ENCODE measurements at places on chromosomes 1 and 21.

- DNase-seq = no peak
Measured at GRCh38 chr1:116326486-116326885, 46.6 kb upstream of the ATP1A1 start.

DNA sequence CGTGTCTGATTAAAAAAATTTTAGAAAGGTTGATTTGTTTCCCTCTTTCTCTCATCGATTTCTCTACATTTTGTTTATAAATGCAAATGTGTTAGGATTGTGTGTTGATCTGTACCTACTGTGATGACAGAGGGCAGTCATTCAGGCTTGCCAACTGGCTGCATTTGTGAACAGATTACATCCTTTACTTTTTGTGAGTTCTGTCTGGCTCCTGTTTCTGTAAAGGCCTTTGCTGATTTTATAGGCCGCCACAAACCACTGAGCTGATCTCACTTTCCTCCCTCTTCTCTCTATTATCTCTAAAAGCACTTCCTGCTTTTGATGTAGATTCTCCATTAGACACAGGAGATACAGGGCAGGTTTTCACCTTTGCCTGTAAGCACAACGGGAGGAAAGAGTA, 106.8 kb downstream of the ESRRG start:
- no peak for DNase-seq

DNA sequence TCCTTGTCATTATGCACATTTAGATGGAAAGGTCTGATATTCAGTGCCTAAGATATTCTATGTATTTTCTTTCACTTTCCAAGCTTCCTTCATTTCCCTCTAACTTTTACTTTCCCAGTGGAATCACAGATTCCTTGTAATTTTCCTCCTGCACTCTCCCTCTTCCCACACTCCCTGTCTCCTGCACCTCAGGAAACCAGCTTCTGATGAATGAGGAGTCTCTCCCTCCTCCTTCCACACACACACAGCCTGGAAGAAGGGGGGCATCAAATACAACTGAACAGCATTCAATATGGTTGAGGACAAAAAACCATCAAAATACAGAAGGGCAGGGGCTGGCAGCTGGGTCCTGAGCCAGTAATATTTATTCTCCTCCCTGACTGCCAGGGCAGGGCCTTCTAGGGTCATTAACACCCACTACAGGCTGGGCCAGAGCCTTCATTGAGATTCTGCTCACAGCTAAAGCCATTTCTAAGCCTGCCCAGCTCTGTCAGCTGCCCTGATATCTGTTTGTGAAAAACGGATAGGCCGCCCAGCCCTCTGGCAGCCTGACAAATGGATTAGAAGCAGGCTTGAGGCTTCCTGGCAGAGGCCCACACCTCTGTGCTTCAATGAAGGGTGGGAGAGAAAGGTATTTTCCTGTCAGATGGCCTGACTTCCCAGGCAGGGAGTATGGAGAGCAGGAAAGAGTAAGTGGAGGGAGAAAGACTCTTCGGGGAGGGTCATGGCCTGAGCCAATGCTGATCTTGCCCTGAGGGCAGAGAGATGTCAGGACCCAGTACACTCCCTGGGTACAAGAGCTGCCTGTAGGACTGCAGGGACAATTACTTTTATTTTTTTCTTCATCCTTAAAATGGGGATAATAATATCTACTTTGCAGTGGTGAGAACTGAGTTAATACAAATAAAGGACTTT, 138.9 kb upstream of the SPATA6 start:
- peak; percentile 35 for DNase-seq

DNA sequence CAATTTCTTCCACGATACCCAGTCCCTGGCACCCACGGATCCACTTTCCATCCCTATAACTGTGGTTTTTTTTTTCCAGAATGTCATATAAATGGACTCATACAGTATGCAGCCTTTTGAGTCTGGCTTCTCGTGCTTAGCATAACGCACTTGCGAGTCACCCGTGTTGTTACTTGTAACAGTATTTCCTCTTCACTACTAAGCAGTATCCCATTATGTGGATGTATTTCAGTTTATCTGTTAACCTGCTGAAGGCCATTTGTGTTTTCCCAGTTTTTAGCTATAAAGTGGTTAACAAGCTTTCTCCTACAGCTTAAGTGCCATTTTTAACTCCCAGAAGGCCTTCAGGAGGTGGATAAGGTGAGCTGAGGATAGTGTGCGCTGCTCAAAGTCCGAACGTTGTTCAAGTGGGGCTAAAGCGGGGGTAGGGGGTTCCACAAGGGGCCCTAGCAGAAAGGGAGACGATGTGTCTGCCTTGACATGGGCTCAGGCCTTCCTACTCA, 829 bp downstream of the ADAR start:
- peak; percentile 53 for DNase-seq

- no peak for DNase-seq
Measured at GRCh38 chr1:117389284-117389683, 22.0 kb downstream of the MAN1A2 start.

GRCh38 chr1:172578586-172578985, 45.6 kb downstream of the SUCO start:
- no peak for DNase-seq

- DNase-seq = no peak
Measured at GRCh38 chr1:61851849-61852669, 109.8 kb downstream of the PATJ start.

DNA sequence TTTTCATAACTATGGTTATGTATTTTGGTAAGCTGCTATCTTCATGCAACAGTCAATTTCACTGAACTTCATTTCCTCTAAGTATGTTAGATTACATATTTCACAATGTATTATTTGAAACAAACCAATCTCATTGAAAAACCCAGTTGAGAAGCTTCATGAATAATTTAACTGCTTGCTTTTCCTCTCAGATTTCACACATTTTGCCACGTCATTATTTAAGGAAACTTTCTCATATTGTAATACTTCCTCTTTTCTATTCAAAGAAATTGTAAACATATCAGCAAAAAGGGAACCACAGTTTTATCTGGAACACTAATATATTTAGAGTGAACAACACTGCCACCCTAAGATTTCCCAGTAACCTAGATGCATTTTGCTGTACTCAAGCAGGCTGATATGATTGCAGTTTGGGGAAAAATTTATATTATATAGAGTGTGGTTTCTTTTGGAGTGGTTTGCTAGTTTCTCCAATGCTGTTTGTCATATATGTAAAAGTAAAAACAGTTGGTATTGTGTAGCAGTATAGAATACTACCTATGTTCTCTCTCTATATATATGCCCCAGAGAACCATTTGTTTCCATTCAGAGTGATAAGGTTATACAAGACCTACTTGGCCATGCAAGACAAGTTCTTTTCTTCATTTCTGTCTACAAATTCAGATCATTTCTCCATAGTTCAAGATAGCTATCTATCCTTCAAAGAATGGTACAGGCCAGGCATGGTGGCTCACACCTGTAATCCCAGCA, 28.4 kb upstream of the AHCTF1 start:
- no peak for DNase-seq

- peak; percentile 61 for DNase-seq
Measured at GRCh38 chr1:116909512-116910378, at the start of gene PTGFRN. TSS of gene PTGFRN (plus strand) at chr1:116909916. CDS start at chr1:116910204, 288 bp downstream.

DNA sequence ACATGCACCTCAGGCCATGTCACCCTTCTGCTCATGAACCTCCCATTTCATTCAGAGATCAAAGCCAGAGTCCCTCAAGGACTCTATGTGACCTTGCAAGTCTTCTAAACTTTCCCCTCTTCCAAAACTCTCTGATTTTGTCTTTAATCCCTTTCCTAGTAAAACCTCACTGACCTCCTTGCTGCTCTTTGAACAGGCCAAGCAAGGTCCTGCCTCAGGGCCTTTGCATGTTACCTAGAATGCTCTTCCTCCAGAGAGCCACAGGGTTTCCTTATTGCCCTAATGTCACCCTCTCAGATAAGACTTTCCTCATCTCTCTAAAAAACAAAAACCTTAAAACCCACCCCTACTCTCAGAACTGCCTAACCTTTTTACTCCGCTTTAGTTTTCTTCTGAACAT, 26.6 kb downstream of the IL23R start:
- no peak for DNase-seq

Data from D341Med (cell line).